Glomerular endothelial cell (primary cell): ENCODE measurements at places on chromosomes 11 and 22.

DNA sequence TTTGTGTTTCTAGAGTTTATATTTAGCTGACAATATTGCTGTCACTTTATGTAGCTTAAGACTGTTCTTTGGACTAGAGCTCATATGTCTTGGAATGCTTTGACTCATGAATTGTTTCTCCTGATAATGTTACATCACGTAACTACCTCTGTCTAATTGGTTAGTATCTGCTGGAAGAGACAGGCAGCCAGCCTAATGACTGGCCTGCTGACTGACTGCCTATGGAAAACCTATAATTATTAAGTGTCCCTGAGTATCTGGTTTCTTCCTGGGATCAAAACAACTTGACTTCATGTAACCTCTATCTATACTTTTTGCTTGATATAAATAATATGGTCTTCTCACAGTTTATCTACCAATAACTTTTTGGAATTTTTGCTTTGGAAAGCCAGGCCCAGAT is 9.4 kb downstream of the SOX6 start:
- no peak for DNase-seq

GRCh38 chr11:12149672-12150225 is 39.4 kb downstream of the MICAL2 start:
- DNase-seq: no peak

DNA sequence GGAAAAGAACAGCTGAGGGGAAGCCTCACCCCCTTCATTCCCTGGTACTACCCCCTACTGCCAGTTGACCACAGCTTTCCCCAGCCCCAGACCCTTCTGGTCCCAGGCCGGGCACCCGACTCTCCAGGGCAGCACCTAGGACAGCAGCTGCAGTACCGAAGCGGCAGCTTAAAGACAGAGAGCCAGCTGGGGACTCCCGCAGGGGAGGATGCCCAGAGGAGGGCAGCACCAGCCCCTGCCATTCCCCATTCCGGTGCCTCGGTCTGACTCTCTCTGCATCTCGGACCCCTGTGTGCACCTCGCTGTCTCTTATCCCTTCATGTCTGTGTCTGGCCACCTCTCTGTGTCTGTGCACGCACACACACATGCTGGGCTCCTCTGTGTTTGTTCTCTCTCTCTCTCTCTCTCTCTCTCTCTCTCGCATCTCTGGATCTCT is 9.4 kb downstream of the IGSF9B start:
- DNase-seq: no peak

DNA sequence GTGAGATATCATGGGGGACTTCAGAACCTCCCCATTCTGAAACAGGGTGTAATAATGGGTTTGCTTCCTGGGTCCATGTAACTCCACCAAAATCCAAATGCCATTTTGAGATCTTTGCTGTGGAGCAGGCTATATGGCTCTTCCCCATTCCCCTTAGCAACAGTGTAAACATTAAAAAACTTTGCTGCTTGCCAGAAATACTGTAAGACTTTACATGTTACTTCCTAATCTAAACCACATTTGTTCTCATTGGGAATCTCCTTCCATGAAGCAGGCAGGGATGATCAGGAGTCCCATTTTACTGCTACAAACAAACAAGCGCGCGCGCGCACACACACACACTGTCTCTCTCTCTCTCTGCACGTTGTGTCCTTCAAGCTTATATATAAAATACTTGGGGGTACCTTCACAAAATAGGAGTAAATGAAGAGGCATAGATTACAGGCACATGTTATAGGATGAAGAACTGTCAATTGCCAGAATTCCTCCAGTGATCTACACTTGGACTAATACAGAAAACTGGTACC is 86.5 kb downstream of the ANO3 start:
- no peak for DNase-seq

- no peak for DNase-seq
These were observed 2.8 kb downstream of the ROBO4 start for GRCh38 chr11:124894606-124895430.

DNA sequence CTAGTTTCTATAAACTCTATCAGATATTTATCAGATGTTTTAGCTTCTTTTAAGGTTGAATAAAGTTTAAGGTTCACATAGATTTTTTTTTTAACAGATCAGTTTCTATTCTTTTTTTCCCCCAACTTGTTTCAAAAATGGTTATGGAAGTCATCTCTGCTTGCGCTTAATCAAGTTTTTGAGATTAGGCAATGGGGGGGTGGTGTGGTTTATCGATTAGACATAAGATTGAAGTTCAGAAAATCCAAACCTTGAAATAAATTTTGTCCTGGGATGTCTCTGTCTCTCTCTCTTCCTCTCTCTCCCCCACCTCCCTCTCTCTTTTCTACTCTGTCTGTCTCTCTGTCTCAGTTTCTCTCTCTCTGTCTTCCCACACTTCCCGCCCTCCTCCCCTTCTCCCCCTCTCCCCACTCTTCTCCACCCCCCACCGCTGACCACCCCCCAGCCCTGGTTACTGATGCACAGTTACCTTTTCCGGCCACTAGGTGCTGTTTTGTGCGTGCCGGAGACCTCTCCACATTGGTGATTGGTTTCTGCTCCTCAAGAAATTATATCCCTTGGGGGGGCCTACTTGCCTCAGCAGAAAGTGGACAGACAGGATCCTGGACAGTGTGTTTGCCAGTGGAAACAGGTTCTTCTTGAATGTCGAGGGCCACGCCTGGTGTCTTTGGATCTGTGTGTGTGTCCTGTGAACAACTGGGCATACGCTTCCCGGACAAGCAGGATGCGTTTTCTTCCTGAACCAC is 29.7 kb upstream of the ANO1 start:
- DNase-seq: no peak

- no peak for DNase-seq
These were observed 36.6 kb downstream of the RPL27A start for GRCh38 chr11:8719211-8719649.
